Sciatic nerve (tissue), 2 donors: ENCODE measurements at places on chromosomes 1 and 21.

DNA sequence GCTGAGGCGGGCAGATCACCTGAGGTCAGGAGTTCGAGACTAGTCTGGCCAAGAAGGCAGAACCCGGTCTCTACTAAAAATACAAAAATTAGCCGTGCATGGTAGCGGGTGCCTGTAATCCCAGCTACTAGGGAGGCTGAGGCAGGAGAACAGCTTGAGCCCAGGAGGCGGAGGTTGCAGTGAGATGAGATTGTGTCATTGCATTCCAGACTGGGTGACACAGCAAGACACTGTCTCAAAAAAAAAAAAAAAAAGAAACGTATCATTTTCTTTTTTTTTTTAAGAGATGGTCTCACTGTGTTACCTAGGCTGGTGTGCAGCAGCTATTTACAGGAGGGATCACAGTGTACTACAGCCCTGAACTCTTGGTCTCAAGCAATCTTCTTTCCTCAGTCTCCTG is 47.3 kb downstream of the ITGB3BP start:
- DNase-seq: no peak

DNA sequence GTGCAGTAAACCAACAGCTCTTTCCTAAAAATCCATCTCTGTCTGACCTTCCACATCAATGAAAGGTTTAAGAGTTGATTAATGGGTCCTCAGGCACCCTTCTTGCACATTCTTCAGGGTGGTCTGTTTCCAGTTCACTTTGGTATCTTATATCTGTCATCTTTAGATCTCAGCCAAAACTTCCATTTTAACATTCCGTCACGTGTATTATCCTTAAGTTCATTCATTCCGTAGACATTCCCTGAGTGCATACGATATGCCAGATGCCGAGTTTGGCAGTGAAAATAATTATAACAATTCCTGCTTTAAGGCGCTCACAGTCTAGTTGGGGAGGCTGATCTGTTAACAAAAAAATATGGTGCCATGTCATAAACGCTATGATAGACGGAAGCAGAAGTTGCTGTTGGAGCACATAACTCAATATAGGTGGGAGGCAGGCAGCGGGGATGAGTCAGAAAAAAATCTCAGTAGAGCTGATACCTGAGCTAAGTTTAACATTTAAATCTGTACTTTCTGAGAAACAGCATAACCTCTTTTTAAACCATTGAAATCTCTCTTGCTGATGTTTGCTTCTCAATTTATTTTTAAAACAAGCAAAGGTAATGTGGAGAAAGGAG is 59.6 kb upstream of the HOOK1 start:
- no peak for DNase-seq

- DNase-seq: no peak
Measured at GRCh38 chr1:54391450-54392209, 14.6 kb downstream of the SSBP3 start.

GRCh38 chr21:33069994-33070743 is at the start of gene OLIG1:
OLIG1 (plus strand) TSS chr21:33070141; CDS start chr21:33070247, 106 bp downstream.
- DNase-seq: no peak

- DNase-seq: no peak
Measured at GRCh38 chr1:33097137-33097611, 16.2 kb downstream of the AZIN2 start.

GRCh38 chr1:61056573-61057439 is 25.6 kb upstream of the NFIA start:
- DNase-seq: peak; percentile 80

- DNase-seq: no peak
Measured at GRCh38 chr1:154819628-154820590, 50.2 kb downstream of the KCNN3 start.

- peak; percentile 57 for DNase-seq
Measured at GRCh38 chr1:201708085-201708512, 120.9 kb upstream of the IPO9 start.

DNA sequence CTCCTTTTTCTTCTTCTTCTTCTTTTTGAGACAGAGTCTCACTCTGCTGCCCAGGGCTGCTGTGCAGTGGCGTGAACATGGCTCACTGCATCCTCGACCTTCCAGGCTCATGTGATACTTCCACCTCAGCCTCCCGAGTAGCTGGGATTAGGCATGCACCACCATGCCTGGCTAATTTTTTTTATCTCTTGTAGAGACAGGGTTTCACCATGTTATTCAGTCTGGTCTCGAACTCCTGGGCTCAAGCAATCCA is 13.0 kb upstream of the PADI1 start:
- no peak for DNase-seq

GRCh38 chr1:205950826-205951549 is 7.7 kb upstream of the SLC26A9 start:
- no peak for DNase-seq

DNA sequence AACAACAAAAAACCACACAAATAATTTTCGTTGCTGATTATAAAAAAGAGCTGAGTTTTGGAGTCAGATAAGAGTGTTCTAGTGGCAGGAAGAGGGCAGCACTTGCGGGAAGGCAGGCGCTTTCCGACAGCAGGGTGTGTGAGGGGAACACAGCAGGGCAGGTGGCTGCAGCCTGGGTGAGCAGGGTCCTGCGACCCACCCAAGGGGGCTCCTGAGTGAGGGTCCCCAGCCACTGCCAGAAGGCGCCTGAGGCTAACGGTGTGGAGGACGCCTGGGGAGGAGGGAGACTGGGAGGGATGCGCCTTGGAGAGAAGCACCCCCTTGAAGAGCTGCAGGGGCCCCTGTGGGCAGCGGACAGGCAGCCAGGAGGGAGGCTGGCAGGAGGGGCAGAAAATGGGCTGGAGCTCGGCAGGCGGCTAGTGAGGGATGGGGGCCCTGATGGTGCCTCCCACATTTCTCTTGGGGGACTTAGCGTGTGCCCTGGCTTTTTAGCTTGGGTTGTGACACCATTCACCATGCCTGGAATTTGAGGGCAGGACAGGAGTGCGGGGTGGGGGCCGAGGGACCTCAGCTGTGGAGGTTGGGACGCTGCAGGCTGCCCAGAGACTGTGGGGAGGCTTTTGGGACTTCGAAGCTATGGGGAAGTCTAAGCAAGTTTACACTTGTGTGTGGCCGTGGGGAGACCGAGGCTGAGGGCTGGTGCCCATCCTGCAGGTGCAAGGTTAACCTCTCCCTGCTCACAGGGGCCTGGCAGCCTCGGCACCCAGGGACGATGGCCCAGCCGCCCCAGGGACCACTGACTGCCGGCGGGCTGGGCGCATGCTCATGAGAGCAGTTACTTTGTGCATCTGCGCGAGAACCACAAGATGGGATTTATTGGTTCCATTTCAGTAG is 111.4 kb downstream of the SIK1 start:
- DNase-seq: no peak
